ENCODE measurements at places on chromosomes 11 and 22.

- no peak for DNase-seq
Observed at GRCh38 chr11:35003658-35004057, 87.2 kb downstream of the PDHX start.

DNA sequence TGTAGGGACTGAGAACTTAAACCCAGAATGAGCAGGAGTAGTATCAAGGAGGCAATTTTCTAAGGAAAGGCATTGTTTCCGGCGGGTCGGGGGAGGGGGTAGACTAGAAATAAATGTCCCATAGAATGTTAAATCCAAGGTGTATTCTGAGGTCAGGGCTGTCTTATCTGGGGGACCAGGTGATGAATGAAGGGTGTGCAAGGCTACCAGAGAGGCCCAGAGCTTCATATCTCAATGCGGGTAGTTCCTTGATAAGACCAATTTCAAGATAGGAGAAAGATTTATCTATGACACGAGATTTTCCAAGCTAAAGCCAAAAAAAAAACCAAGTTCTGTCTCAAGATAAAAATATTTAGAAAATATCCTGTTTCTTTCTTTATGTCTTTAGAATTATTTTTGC is 8.3 kb upstream of the RCE1 start:
- DNase-seq: no peak

DNA sequence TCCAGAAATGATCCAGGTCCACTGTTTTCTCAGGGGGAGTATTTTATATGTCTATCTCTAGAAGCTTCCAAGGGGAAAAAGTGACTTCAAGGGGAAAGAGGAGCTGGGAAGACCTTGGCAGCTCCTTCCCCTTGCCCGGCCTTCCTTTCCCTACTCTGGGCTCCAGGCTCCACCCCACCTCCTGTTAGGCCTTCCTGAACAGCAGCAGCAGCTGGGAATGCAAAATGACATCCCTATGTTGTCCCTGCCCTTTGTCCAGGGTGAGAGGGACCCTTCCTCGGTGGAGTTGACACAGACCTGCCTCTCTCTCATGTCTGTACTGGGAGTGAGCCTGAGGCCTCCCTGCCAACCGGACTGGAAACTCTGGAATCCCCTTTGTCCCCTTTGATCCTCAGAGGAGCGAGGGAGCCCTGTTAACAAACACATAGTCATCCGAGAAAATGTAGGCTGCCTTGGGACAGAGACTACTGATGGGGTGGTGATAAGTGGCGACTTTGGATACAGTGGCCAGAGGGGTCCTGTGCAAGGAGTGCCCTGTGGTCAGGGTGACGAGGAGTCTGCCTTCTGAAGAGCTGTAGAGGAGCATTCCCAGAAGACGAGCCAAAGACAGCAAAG is 9.0 kb upstream of the MALAT1 start:
- peak; percentile 92 for DNase-seq

DNA sequence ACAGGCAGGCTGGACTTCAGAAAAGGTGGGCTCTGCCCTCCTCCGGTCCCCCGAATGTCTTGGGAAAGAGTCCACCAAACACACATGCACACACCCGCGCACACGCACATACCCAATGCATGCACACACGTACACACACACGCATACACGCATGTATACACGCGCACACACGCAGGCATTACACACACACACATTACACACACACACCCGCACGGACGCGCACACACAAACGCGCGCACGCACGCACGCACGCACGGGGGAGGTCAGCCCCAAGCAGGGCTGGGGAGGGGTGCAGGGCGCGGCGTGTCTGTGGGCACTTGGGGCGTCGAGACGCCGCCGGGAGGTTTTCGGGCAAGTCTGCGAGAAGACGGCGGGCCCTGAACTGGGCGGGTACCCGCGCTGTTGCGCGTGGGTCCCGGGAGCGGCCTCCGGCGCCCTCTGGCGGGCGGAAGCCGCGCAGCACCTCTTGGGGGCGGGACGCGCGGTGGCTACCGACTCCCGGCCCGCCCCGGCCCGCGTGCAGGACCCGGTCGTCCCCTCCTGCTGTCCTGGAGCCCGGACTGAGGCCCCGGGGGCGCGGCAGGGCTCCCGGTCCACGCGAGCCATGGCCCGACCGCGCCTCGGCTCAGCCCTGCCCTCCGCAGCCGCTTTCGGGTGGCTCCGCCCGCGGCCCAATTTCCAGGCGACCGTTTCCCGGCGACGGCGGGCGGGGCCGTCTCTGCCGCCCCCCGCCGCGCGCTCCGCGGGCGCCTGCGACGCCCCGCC is 3.6 kb downstream of the SEPTIN5 start:
- DNase-seq: peak; percentile 72

GRCh38 chr11:32905028-32905667 is 12.5 kb downstream of the QSER1 start:
- DNase-seq: no peak

- DNase-seq: no peak
Observed at GRCh38 chr22:38300946-38301345, 16.3 kb downstream of the CSNK1E start.

DNA sequence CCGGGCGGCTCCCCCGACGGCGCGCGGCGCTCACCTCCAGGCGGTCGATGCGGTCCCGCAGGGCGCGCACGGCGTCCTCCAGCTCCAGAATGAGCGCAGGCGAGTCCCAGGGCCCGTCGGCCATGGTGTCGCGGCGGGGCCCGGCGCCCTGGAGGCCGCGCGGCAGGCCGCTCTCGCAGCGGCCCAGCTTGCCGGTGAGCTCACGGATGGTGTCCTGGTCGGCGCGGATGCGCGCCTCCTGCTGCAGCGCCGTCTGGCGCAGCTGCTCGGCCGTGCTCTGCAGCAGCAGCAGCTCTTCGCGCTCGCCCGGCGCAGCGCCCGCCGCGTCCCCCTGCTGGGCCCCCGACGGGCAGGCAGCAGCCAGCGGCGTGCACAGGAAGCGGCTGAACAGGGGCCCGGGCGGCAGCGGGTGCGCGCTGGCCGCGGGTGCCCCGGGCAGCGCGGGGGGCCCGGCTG is 599 bp downstream of the NPTXR start:
- peak; percentile 76 for DNase-seq

DNA sequence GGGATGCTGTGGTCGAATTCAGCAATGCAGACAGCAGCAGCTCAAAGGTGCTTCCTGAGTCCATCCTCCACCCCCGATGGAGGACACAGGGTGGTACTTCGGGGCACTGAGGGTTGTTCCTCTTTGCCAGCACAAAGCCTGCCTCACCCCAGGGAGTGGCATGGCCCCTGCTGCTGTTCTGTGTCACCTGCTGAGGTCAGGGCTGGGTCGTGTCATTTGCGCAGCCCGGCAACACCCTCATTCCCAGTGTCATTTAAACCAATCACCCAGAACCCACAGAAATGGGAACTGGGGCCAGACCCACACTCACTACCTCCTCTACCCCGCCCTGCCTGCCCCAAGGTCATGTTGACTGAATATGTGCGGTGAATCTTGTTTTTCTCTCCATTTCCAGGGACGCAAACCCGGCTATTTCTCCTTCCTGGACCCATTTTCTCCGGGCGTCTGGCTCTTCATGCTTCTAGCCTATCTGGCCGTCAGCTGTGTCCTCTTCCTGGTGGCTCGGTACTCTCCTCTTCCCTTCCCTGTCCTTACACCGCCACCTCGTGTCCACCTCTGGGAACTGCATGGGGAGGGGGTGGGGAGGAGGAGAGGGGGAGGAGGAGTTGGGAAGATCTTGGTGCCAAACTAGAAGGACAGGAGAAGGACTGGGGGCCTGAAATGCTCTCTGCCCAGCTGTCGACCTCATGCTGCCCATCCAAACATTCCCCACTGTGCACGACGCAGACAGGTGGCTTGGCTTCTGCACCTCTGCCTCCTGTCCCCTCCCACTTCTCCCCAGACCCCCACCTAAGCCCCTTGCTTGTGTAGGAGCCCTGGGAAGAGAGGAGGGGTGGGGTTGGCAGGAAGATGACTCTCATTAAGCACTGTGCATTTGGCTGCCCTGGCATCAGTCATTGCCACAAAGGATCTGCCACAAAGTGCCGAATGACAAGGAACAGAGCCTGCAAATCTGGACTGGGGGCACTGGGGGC is 71.2 kb upstream of the TBCEL start:
- DNase-seq: peak; percentile 85

- peak; percentile 97 for DNase-seq
Observed at GRCh38 chr11:72238040-72238450, 5.9 kb downstream of the PHOX2A start.

DNA sequence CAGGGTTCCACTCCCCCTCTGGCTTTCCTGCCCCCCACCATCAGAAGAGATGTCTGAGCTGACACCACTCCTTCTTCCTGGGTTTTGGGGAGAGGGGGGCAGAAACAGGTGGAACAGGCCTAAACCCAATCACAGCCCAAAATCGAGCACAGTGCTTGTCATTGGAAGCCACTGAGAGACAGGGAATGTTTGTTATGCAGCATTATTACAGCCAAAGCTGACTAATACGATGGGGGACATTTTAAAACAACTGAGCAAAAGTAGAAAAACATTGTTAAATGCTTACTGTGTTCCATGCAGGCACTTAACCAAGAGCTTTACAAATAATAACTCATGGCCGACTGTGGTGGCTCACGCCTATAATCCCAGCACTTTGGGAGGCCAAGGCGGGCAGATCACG is 32.5 kb upstream of the RTL6 start:
- DNase-seq: no peak

DNA sequence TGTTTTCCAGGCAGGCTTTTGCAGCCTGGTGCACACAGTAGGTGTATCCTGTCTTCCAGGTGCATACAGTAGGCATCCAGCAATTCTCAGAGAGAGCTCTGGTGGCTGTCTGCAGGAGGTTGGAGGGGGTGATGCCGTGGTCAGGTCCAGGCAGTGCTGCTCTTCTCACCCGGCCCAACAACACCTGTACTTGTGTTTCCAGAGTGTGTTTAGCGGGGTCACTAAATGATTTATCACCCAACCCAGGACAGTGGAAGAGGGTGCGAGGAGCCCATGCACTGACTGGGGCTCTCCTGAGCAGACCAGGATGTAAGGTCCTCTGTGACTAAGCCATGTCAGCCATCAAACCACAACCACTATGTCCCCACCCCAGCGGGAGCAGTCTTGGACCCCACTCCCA is 18.6 kb upstream of the FGF3 start:
- no peak for DNase-seq

- DNase-seq: no peak
Observed at GRCh38 chr22:27588268-27588667, 213.3 kb downstream of the MN1 start.

DNA sequence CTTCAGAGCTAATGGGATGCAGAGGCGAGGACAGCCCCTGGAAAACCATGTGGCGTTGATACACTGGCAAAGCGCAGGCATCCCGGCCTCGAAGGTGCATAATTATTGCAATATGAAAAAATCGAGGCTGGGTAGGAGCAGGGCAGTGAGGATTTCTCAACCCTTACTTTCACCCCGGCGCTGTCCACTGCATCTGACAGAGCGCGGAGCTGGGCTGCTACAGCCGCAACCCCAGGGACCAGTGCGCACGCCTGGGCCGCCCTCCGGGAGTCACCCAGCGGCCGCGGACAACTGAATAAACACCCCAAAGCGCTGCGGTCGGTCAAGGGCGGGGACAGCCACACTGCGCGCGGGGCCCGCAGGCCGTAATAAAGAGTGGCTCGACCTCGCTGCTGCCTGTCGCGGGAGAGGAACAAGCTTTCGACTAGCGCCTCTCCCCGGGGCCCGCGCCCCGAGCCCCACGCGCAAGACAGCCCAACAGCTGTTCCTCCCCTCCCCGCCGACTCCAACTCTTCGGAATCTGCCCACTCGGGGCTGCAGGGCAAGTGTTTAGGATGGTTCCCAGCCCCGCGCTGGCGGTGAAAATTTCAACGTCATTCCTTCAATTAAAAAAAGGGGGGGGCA is 3.6 kb upstream of the WT1 start:
- DNase-seq: peak; percentile 41

GRCh38 chr11:134862105-134862502 is 450.1 kb upstream of the B3GAT1 start:
- no peak for DNase-seq

- DNase-seq: no peak
Observed at GRCh38 chr11:122671400-122671891, 15.9 kb downstream of the UBASH3B start.

- no peak for DNase-seq
Observed at GRCh38 chr11:46808799-46809431, 37.2 kb downstream of the CKAP5 start.

DNA sequence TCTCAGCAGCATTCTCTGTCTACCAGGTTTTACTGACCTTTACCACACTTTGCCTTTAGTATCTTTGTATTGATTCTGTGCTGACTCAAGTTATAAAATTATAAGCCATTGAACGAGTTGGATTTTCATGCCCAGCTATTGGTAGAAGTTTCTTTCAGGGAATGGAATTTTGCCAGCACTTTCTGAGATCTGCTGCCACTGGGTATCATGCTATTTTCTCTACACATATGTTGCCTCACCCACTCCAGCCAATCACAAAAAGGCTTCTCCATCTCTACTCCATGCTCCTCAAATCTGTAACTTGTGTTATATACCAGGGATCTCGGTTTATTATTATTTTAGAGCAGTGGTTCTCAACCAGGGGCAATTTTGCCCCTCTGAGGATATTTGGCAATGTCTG is 25.2 kb downstream of the C11orf96 start:
- DNase-seq: no peak

DNA sequence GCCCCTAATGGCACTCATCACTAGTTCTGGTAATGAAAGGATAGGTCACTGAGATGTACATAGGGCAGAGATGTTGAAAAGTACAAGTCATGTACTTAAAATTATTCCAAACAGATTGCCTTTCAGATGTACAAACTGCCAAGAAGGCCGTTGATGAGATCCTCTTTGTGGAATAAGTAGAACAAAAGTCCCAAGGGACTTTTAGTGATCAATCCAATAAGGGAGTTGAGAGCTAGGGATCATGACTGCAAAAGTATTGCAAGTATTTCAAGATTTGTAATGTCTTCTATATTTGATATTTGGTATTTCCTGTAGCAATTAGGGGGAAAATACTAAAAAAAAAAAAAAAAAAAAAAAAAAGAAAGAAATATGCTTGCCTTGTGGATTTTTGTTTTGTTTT is 82.2 kb downstream of the ATG16L2 start:
- no peak for DNase-seq

DNA sequence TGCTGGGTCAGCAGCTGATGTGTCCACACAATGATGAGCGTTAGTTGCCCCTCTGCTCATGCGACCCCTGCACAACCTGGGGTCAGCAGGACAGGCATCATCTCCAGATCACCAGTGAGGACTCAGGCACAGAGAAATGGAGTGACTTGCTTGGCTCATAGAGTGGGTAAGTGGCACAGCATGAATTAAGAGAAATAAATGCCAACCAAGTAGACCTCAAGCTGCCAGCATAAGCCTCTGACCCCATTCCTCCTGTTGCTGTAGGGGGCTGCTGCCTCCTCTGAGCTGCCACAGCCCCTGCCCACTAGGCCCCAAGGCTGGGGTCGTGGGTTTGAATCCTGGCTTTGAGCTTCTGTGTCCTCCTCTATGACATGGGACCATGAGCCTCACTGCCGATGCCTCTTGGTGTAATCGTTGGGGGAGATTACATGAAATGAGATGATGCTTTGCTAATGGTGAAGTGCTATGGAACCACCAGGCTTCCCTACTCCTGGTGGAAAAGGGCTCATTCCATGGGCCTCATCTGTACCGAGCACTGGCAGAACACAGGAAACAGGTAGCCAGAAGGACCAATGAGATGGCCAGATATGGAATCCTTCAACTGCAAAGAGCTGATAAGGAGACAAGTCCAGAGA is 33.6 kb downstream of the LRRC32 start:
- DNase-seq: no peak

- DNase-seq: peak; percentile 49
Observed at GRCh38 chr22:45587638-45588505, 83.8 kb upstream of the ATXN10 start.

GRCh38 chr22:47806894-47807293 is 1044.4 kb downstream of the TBC1D22A start:
- no peak for DNase-seq
